ENCODE measurements at places on chromosomes 4 and X.
A peak's percentile ranks its signal among the peaks of the same experiment; 100 is the strongest.

DNA sequence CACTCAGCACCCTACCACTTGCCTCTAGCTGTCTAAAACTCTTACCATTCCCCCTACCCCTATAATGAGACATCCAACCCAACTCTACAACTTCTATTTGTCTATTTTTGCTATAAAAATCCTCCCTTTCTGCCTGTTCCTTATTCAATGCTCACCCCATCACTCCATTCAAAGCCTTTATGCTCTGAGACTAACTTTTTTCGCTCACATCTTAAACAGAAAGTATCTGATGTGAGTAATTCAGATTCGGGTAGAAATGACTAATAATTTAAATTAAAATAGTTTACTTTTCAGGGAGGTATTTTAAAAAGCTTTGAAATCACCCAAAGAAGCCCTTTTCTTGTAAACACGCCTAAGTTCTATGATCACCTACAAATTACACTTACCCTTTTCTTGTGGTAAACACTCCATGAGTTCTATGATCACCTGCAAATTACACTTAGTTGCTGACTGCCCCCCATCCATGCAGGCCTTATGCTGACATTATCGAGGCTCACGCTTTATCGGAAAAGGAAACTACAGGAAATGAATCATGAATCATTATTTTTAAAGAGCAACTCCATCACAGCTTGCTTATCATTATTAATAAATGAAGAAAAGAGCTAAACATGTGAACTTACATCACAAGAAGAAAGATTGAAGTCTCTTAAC lies 168.7 kb upstream of the PPP1R2C start:
- DNase-seq = no peak

- no peak for DNase-seq
Measured at GRCh38 chr4:26462874-26463273, 27.4 kb downstream of the CCKAR start.

GRCh38 chr4:120432301-120432860 lies 365.7 kb upstream of the MAD2L1 start:
- DNase-seq = no peak

- DNase-seq = no peak
Measured at GRCh38 chrX:12911122-12911470, 4.7 kb downstream of the TLR8 start.

DNA sequence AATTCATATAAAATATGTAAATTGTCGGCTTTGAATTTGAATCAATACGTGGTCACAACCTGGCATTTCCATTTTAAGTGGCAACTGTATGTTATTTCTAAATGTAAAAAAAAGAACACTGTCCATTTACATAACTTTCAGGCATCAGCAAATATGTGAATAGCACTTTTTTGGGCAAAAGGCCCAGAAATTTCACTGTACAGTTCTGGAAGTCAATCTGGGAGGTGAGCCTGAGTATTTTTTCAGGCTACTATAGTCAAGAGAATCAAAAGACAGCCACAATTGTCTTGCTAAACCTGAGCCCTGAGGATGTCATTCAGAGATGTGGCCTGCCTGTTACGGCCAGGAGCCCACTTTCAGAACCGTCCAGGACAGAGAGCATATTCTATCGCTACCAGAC lies 543.9 kb upstream of the MAGEB2 start:
- no peak for DNase-seq

DNA sequence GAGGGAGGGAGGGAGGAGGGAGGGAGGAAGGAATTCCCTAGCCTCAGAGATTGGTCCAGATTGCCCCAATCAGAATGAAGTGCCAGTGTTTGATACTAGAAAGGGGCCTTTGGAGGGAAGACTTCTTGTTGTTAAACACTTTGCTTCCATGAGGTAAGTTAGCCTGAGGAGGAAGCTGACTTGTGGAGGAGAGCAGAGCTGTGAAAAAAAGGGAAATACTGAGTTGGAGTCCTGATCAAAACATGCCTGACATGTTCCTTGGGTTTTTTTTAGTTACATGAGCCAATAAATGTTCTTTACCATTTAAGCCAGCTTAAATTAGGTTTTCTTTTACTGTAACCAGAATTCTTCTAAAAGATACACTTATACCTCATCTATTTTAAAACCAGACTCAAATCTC lies 57.6 kb downstream of the GSX2 start:
- DNase-seq = no peak

- DNase-seq = no peak
Measured at GRCh38 chrX:153333266-153333665, 687 bp upstream of the ZNF275 start.

DNA sequence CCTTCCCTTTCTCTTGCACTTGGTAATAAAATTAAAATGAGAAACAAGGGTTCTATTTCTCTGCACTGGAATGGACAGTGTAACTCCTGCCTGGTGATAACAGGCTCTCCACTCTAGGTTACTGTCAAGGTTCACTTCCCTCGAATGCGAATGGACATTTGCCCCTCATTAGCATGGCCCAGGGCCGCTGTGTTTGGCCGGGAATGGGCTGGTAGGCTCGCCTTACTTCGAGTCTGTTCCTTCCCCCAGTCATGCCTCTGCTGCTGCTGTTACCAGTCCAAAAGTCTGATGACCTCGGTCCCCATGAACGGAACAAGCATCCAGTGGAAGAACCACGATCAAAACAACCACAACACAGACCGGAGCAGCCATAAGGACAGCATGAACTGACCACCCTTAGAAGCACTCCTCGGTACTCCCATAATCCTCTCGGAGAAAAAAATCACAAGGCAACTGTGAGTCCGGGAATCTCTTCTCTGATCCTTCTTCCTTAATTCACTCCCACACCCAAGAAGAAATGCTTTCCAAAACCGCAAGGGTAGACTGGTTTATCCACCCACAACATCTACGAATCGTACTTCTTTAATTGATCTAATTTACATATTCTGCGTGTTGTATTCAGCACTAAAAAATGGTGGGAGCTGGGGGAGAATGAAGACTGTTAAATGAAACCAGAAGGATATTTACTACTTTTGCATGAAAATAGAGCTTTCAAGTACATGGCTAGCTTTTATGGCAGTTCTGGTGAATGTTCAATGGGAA lies 61.5 kb downstream of the EDNRA start:
- DNase-seq = peak; percentile 45

DNA sequence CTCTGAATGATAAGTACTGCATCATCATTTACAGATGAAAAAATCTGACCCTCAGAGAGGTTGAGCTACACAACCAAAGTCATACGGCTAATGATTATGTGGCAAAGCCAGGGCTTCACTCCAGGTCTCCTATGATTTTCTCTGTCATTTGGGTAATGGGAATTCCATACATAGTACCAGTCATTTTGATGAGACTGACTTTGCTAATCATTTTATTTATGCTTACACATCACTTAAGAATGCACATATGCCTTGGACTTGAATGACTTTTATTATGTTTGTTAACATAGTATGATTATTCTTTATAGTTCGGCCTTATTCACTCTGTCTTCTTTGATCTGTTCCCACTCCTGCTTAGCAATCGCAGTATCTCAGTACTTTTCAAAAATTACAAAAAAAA lies 255.1 kb upstream of the GPRIN3 start:
- DNase-seq = no peak

DNA sequence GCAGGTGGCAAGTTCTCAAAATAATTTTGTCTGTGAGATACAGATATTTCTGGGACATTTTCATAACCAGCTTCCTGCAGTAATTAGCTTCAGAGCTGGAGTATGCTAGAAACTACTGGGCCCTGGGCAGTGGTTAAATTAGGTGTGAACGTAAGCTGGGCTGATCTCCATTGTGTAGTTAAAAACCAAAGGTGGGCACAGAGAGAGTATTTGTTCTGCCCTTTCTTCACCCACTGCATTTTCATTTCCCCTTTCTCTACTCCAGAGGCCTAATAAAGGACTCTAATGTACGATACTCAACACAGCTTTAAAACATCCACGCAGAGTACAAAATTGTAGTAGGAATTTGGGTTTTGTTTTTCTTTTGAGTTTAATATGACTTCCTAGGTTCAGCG lies 252.7 kb downstream of the SPRY1 start:
- no peak for DNase-seq

GRCh38 chrX:41705680-41706374 lies 17.1 kb downstream of the GPR34 start:
- no peak for DNase-seq

DNA sequence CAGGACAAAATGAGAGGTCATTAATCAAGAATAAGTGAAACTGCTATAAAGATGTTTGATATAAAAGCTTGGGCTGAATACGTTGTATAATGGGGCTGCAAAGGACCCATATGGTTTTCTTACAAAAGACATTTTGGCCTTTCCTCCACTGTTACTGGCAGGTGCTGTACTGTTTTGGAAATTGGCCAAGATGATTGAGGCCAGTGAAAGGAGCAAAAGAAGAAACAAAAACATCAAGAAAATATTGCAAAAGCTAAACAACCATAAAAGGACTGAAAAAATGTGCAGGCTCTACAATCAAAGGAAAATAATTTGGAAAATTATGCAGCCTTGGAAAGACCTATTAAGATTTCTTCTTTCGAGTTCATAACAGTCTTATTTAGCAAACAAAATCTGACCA lies 222.2 kb upstream of the PPP1R2C start:
- no peak for DNase-seq

DNA sequence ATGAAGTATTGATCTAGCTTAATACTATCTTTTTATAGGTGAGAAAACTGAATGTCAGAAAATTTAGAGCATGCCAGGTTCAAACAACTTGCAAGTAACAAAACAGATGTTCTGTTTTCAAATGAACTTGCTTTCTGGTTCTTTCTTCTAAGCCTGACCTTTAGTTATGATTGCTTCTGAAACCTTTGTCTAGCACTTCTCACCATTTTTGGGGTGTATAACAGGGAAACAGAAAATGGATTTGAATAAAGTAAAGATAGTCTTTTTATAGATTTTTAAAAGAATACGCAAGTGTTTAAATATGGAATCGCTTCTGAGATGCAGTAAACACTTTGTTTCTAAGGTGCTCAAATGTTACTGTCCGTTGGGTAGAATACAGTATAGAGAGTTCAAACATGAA lies 687.2 kb upstream of the CPEB2 start:
- DNase-seq = no peak

- DNase-seq = no peak
Measured at GRCh38 chr4:137647375-137647774, 115.1 kb upstream of the PCDH18 start.

- DNase-seq = no peak
Measured at GRCh38 chrX:110241816-110242215, 76.1 kb downstream of the AMMECR1 start.

DNA sequence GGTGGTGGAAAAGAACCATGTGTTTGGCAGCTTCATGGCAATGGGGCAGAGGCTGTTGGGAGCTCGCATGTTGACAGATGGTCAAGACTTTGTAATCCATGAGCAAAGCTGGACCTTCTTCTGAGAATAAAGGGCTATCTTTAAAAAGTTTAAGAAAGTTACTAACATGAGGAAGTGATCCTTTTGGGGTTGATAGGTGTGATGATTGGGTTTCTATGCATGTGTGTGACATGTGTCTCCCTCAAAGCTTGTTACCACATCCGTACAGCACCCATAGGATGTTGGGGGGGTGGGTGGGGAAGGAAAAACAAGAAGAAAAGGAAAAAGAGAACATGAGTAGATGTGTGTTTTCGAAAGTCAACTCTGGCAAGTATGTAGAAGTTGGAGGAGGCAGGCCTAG lies 123.0 kb upstream of the TLR3 start:
- no peak for DNase-seq

- no peak for DNase-seq
Measured at GRCh38 chr4:150534818-150535217, 47.1 kb upstream of the MAB21L2 start.

DNA sequence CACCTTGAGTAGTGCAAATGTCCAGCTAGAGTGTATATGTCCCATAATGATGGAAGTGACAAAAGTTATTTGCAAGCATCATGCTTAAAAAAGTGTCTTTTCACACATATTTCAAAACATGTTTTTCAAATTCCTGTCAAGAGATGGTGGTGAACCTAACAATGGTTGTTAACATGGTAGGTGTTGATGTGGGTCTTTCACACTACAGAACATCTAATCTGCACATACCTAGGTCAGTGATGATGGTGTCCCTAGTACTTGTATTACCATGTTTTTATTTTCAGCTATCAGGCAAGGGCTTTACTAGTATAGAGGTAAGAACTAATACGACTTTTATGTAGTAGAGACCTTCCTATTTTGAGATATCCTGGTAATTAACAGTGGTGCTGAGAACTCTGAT lies 3.4 kb upstream of the ATXN3L start:
- no peak for DNase-seq

GRCh38 chr4:16142598-16143310 lies 58.9 kb upstream of the PROM1 start:
- no peak for DNase-seq

GRCh38 chr4:10120943-10121567 lies 4.5 kb upstream of the WDR1 start:
- no peak for DNase-seq

Data from Caco-2 (cell line).